ENCODE measurements at places on chromosomes 1 and 21. TPM values are rescaled to one million over a fixed set of nuclear protein-coding genes. Genes with fewer than 3 reads are reported as not detected.

Gene USH2A
- total RNA-seq = 0.11 TPM

DNA sequence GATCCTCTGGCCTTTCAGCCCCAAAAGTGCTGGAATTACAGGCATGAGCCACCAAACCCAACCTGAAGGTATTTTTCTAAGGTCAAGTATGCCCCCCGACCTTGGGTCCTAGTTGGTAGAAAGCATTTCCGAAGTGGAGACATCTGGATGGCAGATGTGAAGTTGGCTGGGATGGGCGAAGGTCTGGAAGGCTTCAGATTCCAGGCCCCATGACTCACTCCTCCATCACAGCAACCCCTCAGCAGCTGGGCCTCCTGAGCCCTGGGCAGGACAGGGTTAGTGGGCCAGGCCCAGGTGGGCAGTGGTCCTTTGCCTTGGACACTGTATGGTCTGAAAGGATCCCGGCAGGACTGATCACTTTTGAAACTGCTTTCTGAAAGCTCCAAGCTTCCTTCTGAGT is 23.3 kb downstream of the NAV1 start:
- DNase-seq = no peak

DNA sequence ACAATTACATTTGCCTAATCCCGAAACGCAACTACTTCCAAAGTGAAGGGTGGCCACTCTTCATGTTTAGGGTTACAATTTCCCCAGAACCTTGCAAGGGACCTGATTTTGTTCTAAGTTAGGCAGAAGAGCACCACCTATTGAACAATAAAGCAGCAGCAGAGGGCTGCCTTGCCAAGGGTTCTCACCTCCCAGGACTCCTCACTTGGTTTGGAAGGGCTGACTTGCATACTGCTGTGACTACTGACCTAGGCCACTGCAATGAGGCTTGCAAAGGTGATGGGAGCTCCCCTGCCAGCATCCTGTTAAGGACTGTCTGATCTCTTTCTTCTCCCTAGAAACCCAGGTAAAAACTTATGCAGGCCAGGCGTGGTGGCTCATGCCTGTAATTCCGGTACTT is 14.2 kb downstream of the MTOR start:
- no peak for DNase-seq

Gene LMOD1
- 11.4 TPM for total RNA-seq

DNA sequence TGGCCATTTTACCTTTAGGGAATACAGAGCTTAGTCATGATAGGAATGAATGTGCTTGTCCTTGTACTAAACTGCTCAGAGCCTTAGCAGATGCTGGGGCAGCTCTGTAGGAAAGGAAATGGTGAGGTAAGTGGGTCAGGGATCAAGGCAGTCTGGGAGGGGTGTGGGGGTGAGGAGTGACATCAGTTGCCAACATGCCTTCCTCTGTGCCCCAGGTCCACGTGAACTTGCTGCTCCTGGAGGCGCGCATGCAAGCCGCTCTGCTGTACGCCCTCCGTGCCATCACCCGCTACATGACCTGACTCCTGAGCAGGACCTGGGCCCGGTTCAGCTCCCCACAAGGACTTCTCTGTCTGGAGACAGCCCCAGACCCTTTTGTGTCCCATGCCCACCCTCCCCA is 21.2 kb downstream of the SESN2 start:
- no peak for DNase-seq

GRCh38 chr1:27141266-27142003 is 13.5 kb downstream of the SLC9A1 start:
- DNase-seq = no peak

Gene SGIP1
- 17.0 TPM for total RNA-seq
